ENCODE measurements at places on chromosomes 11 and 22.

- DNase-seq: peak; percentile 85
Observed at GRCh38 chr11:819943-820649, 1.4 kb downstream of the PNPLA2 start.

GRCh38 chr11:17864478-17864941 is 129.9 kb downstream of the KCNC1 start:
- no peak for DNase-seq

GRCh38 chr11:30585125-30585891 is 845 bp downstream of the MPPED2 start:
- DNase-seq: no peak

DNA sequence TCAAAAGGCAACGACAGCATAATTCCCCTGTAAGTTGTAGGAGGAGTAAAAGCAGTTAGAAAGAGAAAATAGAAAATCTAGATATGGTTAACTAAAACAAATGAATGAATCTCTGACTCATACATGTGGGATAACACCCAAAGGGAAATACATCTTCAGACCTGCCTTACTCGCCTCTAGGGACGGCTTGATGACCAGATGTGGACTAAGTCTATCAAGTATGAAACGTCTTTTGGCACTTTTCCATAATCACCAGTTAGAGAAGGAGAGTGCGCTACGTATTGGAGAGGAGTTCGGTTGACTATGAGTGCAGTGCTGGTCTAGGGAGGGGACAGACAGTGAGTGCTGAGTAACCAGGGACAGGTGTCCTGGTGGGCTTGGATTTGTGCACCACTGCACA is 459.9 kb downstream of the OPCML start:
- no peak for DNase-seq

DNA sequence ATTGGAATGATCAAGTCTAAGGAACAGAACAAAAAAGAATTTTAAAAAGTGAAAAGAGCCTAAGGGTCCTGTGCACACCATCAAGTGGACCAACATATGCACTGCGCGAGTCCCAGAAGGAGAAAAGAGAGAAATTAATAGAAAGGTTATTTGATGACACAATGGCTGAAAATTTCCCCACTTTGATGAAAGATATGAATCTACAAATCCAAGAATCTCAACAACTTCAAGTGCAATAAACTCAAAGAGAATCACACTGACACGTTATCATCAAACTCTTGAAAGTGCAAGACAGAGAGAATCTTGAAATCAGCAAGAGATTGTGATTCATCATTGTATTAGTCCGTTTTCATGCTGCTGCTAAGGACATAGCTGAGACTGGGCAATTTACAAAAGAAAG is 230.8 kb downstream of the ADAMTS15 start:
- DNase-seq: no peak

DNA sequence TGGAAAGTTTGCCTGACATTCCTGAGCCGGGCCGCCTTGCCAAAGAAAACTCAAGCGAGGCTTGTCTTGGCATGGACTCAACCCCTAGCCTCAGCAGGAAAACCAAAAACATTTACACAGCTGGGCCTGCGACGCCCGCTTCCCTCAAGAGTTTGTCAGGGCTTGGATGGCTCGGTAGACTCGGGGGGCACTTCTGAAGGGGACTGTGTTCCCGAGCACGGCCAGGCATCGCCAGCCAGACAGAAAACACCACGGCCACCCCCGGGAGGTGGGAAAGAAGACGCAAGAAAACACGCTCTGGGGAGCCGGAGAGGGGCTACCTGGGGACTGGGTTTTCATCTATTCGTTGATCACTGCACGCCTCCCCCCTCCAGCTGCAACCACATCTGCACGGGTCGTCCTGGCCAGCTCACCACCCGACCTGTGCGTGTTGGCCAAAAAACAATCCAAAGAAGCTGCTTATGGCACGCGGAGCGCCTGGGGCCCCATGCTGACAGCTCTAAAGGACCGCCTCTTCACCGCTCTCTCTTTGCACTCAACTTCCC is 380.7 kb downstream of the MN1 start:
- DNase-seq: no peak

Data from stimulated activated CD4-positive, alpha-beta T cell treated with anti-CD3 and anti-CD28 coated beads, Interleukin-1b, Interleukin-23, amount 100 ng/mL, for 24 hours (primary cell).